ENCODE measurements at places on chromosomes 7 and 10. TPM values are rescaled to one million over a fixed set of nuclear protein-coding genes. Genes with fewer than 3 reads are reported as not detected.

DNA sequence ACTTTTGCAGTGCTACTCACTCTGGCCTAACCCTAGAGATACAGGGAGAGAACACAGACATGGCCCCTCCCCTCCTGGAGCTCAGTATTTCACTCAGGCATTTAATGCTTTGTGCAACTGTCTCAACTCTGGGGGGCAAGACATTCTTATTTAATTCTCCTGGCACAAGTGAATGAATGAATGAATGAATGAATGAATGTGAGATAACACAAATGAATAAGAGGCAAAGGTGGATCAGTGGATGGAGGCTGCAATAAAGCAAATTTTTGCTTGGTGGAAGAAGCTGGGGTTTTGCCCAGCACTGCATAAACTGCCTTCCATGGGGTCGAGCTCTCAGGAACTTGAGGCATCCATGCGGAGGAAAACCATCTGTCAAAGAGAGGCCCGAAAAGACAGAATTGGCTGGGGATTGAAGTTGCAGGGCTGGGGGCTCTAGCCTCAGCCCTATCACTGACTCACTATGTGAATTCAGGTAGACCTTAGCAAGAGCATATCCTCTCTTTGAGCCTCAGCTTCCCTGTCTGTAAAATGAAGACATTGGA, 441.4 kb upstream of the ZMIZ1 start:
- no peak for DNase-seq

DNA sequence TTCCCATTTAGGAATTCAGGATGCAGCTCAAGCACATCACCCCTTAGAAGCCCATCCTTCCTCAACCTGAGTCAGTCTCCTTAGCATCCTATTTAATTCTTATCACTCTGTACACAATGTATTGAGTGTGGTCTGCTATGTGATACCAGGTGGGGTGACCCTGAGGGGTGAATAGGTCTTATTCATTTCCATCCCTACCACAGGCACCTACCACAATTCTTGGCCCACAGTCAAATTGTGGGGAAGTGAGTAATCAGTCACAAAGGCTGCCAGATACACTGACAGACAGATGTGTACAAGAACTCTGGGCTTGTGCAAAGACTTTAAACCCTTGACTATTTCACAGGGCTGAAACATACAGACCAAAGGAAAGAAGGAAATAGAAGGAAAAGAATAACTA, 560.5 kb downstream of the PARD3 start:
- no peak for DNase-seq

DNA sequence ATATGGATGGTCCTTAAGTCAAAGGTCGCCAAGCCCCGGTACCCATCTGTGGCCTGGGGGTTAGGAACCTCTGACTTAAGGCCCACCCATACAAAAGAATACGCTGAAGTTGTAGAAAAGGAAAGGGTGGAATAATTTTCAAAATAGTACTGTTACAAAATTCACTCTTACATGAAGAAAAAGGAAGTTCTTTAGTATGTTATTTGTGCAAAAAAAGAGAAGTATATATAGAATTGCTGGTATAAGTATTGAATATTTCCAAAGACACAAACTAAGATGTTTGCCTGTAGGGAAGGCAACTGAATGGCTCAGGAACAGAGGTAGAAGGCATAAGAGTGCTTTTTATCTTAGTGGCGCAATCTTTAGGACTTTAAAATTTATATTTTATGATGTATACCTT, 78.7 kb downstream of the PRLHR start:
- no peak for DNase-seq

DNA sequence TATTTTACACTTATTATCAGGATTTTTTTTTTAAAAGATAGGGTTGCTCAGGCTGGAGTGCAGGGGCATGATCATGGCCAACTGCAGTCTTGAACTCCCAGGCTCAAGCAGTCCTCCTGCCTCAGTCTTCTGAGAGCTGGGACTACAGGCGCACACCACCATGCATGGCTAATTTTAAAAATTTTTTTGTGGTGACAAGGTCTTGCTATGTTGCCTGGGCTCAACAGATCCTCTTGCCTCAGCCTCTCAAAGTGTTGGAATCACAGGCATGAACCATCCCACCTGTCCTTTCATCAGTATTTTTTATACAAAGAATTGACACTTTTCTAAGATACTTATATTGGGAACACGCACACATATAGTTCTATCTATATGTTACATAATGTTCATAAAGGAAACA, 99.3 kb downstream of the PIP4K2A start:
- no peak for DNase-seq

GRCh38 chr7:29084832-29085231, 61.5 kb downstream of the CPVL start:
- no peak for DNase-seq

DNA sequence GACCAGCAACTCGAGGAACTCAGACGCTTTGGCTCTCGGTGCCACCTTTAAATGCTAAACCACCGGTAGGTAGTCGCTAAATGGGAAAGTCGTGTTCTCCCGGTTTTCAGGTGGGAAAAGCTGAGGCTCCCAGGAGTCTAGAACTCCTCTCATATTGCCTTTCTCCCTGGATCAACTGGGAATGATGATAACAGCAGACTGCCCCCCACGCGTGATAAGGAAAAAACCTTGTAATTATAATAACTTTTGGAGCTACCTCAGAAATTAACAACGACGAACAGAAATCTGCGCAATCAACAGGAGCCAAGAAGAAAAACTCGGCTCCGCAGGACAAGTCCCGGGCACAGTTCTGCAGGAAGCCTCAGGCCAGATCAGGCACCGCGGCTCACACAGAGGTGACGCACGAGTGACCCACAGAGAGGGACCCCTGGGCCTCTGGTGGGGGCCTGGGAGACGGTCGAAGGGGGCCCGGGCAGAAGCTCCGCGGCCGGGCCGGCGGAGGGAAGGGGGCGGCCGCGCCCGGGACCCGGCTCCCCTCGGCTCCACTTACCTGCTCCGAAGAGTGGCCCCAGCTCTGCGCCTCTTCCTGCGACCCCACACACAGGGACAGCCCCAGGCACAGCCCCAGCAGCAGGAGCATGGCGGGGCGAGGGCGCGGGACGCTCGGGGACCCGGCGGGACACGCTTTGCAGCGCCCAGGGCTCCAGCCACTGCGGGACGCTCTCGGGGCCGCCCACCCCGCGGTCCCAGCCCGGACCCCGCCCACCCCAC, at the start of gene ITIH5:
TSS of gene ITIH5 (minus strand) at position 714 of the 771 bp plus-strand sequence. CDS start at position 640, 74 bp downstream.
- peak; percentile 47 for DNase-seq

DNA sequence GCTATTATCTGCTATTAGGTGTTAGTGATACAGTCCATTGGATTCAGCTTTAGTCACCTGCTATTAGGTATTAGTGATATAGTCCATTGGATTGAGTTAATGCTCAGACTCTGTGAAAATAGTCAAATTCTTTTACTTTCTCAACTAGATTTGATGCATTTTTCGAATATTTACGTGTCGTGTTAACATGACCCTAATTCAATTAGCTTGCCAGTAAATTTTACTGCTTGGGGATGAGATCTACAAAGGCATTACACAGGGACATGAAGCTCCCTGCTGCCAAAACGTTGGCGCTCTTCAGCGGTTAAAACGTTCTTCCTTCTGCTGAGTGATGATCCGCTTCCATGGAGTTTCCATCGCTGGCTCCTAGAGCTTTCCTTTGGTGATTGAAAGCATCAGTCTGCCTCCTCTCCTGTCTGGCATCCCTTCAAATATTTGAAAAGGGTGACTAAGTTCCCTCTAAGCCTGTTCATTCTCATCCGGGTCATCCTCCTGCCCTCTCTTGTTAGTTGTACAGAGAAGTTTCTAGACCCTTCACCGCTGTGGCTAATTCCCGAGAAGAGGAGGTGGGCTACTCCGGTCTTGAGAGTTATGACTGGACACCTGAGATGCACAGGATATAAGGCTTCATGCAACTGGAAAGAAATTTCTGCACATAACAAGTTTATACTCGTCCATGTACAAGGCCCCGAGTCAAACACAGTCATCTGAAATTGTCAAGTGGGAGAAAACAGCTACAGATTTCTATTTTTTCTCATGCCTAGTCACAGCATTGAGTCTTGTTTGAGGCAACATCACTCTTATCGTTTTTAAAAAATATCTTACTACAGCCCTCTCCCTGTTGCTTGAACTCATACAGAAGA, 254.0 kb downstream of the KLF6 start:
- no peak for DNase-seq

- DNase-seq: no peak
Observed at GRCh38 chr10:57972783-57973182, 294.9 kb downstream of the IPMK start.

GRCh38 chr10:122861711-122862161, 16.1 kb upstream of the CUZD1 start:
- DNase-seq: peak; percentile 43

- DNase-seq: peak; percentile 89
Observed at GRCh38 chr10:44386546-44387052, 1.7 kb upstream of the CXCL12 start.

GRCh38 chr10:78618050-78618449, 450.7 kb upstream of the ZMIZ1 start:
- DNase-seq: no peak

DNA sequence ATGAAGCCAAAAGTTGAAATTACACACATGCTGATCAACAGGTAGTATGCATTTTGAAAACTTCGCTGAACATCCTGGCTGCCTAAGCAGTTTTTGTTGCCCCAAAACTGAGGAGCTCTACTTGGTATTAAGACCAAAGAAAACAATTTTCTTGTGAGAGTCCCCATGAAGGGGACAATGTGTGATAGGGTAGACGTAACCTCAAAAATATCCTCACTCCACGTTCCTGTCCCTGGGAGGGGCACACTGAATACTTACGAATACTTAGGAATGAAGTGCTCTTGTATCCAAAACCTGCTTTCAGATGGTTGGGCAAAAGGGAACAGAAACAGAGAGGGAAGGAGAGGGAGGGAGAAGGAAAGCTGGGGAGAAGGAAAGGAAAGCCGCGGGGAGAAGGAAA, 24.7 kb downstream of the CCDC6 start:
- DNase-seq: no peak

DNA sequence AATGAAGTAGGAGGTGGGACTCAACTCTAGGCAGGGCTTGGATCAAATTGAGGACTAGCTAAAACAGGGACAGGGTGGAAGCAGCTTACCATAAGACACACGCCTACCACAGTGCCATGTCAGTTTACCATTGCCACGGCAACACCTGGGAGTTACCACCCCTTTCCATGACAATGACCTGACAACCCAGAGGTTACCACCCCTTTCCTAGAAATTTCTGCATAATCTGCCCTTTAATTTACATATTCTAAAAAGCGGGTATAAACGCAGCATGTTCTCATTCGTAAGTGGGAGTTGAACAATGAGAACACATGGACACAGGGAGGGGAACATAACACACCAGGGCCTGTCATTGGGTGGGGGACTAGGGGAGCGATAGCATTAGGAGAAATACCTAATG, 72.7 kb downstream of the GCC1 start:
- DNase-seq: no peak

DNA sequence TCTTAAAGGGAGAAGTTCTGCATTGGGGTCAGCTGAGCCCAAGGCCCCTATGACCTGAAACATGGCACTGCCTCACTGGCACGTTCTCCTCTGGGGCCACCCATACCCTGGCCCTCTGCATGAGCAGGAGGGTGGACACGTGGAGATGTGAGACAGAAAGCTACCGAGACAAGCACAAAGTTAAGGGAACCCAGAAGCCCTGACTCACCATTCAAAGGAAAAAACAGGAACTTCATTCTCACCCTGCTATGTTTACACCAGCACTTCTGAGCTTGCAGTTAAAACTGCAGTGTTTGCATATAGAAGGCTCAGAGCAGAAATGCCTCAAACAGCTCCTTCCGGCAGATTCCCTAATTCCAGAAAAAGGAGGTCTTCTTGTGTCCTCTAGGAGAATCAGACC, 41.7 kb downstream of the DENND11 start:
- DNase-seq: no peak

GPR141 gene
- not detected for polyA plus RNA-seq

SRRM3 gene
- 0.46 TPM for polyA plus RNA-seq

UTF1 gene
- polyA plus RNA-seq: not detected

ATAD1 gene
- 18.9 TPM for polyA plus RNA-seq

SPDYE2 gene
- not detected for polyA plus RNA-seq

SEMA3D gene
- not detected for polyA plus RNA-seq

ELN gene
- not detected for polyA plus RNA-seq

Data from K562 (cell line).